Endothelial cell (in vitro differentiated cells): ENCODE measurements at places on chromosomes 4 and X. TPM values are rescaled to one million over a fixed set of nuclear protein-coding genes. Genes with fewer than 3 reads are reported as not detected.

GRCh38 chrX:64338296-64338695 is 57.0 kb downstream of the MTMR8 start:
- DNase-seq = no peak
- no peaks in the 10 kb centered on the region for H3K4me1 ChIP-seq
- H3K27ac ChIP-seq = no peak overlapping the region
- no peaks in the 10 kb centered on the region for H3K36me3 ChIP-seq

DNA sequence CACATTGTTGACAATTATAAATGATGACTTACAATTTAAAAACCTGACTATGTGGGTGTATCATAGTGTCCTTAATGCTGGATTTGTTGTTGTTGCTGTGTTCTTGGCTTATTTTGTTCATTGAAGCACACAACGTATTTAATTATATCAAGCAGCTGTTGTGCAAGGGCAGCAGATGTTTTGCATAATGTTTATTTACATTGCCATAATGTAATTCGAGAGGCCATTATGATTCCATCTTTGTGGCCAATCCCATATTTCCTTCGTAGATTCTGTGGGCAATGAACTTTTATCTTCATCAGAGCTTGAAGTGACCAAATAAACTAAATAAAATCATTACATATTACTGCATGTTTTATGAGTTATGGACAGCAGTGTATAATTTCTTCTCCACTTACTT is 422.6 kb upstream of the GALNTL6 start:
- no peaks in the 10 kb centered on the region for H3K4me1 ChIP-seq
- DNase-seq = no peak
- no peak overlapping the region for H3K27ac ChIP-seq
- no peak overlapping the region for H3K4me3 ChIP-seq

SLC6A14 gene
- total RNA-seq = not detected

GRCh38 chr4:147944249-147944648 is 212.4 kb downstream of the ARHGAP10 start:
- H3K27ac ChIP-seq = no peak overlapping the region
- DNase-seq = no peak
- H3K4me3 ChIP-seq = no peak overlapping the region
- H3K36me3 ChIP-seq = no peaks in the 10 kb centered on the region
- no peaks in the 10 kb centered on the region for H3K27me3 ChIP-seq
- no peaks in the 10 kb centered on the region for H3K4me1 ChIP-seq

HPGD gene
- 14.6 TPM for total RNA-seq

DNA sequence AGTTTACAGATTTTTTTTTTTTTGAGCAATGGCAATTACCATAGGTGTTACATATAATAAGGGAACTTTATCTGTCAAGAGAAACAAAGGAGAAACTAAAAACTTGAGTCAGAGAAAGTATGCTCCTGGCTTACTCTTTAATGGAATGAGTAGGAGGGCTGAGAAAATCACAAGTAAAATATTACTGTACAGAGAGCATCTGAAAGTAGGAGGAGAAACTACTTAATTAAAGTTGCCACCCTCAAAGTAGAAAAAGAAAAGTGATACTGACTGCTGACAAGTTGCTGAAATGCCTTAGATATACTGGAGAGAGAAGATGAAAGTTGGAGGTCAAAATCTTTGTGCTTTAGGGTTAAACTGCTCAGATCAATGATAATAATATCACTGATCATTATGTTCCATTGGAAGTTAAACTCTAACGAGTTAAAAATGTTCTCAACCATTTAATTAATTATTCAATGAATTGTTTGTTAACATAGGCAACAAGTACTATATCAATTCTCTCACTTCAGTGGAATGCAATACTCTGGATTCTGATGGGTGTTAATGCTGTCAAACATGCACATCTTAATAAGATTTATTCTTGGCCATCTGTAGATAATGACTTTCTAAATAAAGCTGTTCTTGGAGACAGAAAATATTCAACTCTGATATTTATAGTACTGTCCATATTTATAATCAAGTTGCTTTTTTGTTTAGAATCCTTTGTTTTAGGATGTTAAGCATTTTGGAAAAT is 61.2 kb upstream of the CAMK2D start:
- DNase-seq = no peak
- H3K4me1 ChIP-seq = no peaks in the 10 kb centered on the region
- H3K27ac ChIP-seq = no peak overlapping the region
- no peaks in the 10 kb centered on the region for H3K27me3 ChIP-seq
- no peak overlapping the region for H3K4me3 ChIP-seq
- H3K36me3 ChIP-seq = no peaks in the 10 kb centered on the region

DNA sequence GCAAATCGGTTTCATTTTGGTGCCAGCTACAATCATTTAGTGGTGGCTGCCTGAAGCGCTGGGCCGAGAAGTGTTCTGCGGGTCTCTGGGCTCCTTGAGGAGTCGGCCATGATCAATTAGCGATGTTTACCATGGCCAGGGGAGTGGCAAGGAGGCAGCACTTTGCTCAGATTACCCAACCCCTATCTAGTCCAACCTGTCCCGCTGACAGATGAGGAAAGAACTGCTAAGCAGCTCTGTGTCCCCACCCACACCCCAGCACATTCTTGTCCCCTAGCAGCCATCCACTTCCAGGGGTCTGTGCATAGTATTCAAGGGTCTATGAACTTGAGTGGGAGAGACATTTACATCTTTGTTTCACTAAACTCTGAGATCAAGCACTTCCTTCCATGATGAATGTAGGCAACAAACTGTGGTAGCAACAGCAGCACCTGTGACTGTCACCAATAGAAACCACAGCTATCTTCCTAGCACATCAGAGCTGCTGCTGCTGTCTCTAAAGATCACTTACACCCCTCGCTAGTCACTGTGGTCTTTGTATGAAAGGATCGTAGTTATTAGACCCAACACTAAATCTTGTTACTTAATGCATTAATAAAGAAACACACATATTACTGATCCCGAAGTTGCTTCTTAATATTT is 331.6 kb downstream of the BCOR start:
- H3K27ac ChIP-seq = no peak overlapping the region
- H3K36me3 ChIP-seq = no peaks in the 10 kb centered on the region
- no peaks in the 10 kb centered on the region for H3K27me3 ChIP-seq
- H3K4me3 ChIP-seq = no peak overlapping the region
- DNase-seq = no peak
